ENCODE measurements at places on chromosomes 3 and 15.

GRCh38 chr3:191743283-191743682, 282.3 kb downstream of the PYDC2 start:
- DNase-seq = no peak

DNA sequence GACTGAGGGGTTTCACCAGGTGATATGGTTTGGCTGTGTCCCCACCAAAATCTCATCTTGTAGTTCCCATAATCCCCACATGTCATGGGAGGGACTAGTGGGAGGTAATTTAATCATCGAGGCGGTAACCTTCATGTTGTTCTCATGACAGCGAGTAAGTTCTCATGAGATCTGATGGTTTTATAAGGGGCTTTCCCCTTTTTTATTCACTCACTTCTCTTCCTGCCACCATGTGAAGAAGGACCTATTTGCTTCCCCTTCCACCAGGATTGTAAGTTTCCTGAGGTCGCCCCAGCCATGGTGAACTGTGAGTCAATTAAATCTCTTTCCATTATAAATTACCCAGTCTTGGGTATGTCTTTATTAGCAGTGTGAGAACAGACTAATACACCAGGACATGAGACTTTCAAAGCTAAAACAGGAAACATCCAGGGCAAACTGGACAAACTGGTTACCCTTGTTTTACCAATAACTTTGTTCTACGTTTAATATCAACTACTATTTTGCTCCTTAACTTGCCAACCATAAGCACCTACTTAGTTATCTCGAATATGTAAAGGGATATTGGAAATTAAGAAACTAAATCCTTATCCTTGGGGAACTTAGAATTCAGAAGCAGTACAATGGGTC, 98.2 kb downstream of the MYH15 start:
- no peak for DNase-seq

GRCh38 chr15:90780916-90781315, 63.8 kb downstream of the BLM start:
- no peak for DNase-seq

DNA sequence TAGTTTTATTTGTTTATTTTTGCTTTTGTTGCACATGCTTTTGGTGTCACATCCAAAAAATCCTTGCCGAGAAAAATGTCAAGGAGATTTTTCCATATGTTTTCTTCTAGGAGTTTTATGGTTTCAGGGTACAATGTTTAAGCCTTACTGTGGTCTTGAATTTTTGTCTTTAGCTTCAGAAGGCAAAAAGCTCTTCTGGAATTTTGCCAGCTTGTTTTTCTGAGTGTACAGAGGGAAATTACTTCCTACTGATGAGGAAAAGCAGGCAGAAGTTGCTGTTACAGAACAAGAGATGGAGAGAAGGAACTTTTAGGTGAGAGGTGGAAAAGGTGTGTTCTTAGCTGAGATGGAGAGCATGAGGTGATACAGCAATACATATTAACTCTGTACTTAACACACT, 59.6 kb downstream of the UBE2E2 start:
- no peak for DNase-seq

DNA sequence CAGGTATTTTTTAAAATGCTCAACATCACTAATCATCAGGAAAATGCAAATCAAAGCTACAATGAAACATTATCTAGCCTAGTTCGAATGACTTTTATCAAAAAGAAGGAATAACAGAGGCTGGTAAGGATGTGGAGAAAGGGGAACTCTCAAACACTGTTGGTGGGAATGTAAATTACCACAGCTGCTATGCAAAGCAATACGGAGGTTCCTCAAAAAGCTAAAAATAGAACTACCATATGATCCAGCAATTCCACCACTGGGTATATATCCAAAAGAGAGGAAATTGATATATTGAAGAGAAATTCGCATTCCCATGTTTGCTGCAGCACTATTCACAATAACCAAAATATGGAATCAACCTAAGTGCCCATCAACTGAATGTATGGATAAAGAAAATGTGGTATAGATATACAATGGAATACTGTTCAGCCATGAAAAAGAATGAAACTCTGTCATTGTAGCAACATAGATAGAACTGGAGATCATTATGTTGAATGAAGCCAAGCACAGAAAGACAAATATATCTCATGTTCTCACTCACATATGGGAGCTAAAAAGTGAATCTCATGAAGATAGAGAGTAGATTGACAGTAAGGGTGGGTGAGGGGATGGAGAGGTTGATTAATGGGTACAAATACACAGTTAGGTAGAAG, 19.7 kb upstream of the CLN6 start:
- no peak for DNase-seq

DNA sequence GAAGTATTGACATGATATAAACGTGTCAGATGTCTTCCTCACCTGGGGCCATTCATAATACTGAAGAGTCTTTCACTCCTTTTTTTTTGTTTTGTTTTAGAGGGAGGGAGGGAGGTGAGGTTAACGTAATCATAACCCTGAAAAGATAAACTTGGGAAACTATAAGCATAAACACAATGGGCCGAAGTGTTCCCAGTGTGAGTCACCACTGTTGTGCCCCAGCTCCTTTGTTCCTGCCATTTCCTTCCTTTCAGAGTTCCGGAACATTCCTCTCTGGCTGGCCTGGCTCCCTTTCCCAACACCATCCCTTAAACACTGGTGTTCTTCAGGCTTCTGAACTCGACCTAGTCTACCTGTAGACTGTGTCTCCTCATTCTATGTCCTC, 18.6 kb downstream of the PLD1 start:
- no peak for DNase-seq

DNA sequence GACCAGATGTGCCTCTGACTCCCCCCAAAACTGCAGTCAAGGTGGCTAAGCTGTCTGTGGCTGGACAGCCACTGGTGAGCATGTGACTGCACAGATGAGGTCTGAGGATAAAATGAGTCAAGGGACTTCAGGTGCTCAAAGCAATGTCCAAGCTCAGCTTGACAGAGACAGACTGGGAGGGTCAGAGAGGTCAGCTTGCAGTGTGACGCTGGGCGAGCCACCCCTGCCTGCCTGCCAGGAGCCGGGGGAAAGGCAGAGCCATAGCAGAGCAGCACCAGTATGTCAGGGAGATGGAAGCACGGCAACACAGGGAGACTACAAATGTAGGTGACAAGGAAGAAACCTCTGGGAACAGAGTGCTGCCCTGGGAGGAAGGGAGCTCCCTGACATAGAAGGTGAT, 399.4 kb downstream of the OCA2 start:
- no peak for DNase-seq

DNA sequence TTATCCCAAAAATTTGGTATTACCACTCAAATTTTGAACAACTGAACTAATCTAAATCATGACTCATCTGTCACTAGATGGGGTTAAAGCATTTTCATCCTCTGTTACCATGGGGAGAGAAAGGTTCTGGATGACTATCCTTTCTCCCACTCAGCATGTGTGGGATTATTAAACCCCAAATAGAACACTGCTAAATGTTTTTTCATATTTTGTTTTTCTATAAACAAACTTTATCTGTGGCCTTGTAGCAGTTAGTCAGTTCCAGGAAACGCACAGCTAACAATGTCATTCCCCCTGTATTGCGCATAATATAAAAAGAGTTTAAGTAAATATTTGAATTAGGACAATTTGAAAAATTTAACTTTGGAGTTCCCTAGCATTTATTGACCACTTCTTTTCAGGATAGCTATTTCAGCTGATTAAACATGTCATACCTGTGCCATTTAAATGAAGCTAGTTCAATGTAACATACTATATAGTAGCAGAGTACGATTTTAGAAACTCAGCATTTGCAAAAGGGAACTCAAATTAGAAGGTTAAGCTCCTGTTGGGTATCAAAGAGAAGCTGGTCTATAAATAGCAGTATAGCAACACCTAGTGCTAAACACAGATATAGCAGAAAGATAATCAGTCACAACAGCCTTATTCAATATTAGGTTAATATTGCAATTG, 9.2 kb upstream of the TMEM212 start:
- no peak for DNase-seq

GRCh38 chr3:171895291-171895690, 52.1 kb downstream of the TMEM212 start:
- DNase-seq = no peak

Data from coronary artery (tissue), 2 donors.